ENCODE measurements at places on chromosomes 4 and X. TPM values are rescaled to one million over a fixed set of nuclear protein-coding genes. Genes with fewer than 3 reads are reported as not detected.

The GPR82 gene
- 0.09 TPM for total RNA-seq

The NXF2B gene
- total RNA-seq = not detected

The ENAM gene
- not detected for total RNA-seq

DNA sequence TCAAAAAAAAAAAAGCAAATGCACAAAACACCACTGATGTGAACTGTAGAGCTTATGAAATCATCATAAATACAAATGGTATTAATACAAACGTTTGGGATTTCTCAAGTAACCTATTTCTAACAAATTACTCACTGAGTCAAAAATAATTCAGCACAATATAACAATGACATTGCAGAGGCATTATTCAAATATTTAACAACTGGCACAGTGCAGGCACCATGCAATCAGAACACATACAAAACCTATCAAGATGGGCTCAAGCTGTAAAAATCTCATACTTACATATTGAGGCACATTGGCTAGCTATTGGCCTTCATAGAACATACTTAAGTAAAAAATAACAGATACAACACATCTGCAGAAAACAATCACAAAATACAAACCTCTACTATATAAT, 81.1 kb downstream of the LRBA start:
- DNase-seq = no peak

DNA sequence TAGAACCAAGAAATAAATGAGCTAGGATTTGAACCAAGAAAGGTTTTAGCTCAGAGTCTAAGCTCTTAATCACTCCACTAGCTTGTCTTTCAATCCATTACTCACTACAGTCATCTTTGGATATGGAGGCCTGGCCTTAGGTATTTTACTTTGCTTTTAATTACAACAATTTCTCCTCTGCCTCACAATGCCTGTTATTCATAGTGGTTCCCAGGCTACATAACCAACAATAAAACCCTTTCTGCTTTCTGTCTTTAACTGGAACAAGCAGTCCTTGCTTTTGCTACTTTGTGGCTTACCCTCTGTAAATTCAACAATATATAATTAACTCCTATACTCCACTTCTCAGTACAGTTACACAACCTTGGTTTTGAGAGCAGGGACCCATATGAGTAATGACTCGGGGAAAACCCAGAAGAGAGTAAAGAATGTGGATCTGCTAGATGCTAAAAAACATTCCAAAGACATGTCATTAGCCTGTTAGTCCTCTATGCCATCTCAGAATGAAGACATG, 94.7 kb upstream of the NAP1L5 start:
- no peak for DNase-seq

DNA sequence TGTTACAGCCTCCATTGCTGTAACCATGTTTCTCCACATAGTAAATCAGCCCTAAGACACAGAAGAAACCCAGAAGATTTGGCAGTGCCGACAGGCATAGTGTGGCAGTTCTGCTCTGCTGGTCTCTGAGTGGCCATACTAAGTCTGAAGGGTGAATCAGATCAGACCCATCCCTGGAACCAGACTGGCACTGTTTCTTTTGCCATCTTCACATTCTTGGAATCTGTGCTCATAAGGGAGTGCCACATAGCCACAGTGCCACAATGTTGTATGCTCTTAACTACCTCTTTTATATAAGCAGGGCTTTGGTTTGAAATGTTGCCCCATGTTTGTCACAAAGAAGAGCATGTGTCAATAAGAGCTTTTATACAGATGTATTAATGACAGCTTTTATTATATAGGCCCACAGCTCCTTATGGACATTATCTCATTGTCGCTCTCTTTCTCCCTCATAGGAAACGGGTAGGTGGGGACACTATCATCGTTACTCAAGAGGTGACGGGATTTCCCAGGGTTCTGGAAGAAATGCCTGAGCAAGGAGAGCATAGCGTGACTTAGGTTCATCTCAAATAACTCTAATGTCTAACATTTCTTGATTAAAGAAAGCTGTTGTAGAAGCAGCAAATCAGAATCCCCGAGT, 128.2 kb downstream of the CBR4 start:
- DNase-seq = no peak

- no peak for DNase-seq
Measured at GRCh38 chrX:21770631-21771321, 12.9 kb upstream of the SMPX start.

DNA sequence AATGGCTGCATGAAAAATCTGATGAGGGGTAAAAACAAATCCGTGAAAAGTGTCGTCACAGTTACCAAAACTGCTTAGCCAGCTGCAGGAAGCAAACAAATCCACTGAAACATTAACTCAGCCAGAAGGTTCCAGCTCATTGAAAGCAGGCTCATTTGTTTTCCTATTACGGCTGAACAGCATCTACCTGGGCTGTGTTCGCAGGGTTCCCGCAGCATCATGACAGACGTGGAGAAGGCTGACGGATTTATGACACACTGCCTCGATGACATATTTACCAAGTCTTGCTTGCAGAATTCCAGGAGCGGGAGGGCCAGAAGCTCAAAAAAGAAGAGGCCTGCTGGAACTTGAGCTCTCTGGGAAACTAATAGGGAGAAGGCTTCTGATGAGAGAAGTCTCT, 781.1 kb downstream of the RAB28 start:
- no peak for DNase-seq

DNA sequence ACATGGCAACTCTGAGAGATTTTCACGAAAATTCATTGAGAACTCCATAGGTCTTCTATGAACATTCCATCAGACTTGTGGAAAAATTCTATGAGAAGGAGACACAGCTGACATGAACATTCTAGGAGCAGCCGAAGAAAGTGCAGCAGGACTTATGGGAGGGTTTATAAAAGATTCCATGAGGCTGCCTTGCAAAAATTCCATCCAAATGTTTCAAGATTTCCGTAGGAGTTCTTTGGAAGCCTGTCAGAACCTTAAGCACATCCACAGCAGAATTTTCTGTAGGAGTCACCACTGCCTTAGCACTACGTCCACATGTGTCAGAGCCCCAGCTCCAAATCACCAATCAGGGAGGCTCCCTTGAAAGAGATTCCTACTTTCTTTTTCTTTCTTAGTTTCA, 67.0 kb upstream of the MSX1 start:
- no peak for DNase-seq
